ENCODE measurements at places on chromosomes 2 and 18. TPM values are rescaled to one million over a fixed set of nuclear protein-coding genes. Genes with fewer than 3 reads are reported as not detected.

GRCh38 chr2:174836995-174837390, 72.7 kb upstream of the CHRNA1 start:
- no peak overlapping the region for H3K4me3 ChIP-seq
- no peak overlapping the region for H3K27ac ChIP-seq
- H3K27me3 ChIP-seq = no peaks in the 10 kb centered on the region
- H3K4me1 ChIP-seq = no peaks in the 10 kb centered on the region

GRCh38 chr2:163601377-163601776, 134.4 kb downstream of the FIGN start:
- no peaks in the 10 kb centered on the region for H3K27me3 ChIP-seq
- H3K27ac ChIP-seq = no peak overlapping the region
- no peak overlapping the region for H3K4me3 ChIP-seq
- no peaks in the 10 kb centered on the region for H3K4me1 ChIP-seq

DNA sequence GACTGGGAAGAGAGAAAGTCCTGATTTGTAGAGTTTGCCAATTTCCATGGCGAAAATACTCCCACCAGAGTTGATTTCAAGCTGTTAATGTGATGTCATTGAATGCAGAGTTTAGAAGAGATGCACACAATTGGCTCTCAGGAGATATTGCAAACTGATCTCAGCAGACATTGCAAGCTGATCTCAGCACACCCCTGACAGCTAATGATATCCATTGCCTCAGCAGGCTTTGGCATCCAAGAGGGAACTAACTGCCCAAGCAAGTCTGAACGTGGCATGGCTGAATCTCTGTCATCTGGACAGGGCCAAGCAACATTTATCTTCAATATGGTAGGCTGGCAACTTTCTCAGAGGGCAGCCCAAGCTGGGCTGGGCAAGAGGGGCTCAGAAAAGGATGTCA, 78.4 kb upstream of the CYP1B1 start:
- no peak for DNase-seq
- H3K36me3 ChIP-seq = no peaks in the 10 kb centered on the region
- peak overlapping the region; percentile 15 for H3K27ac ChIP-seq
- H3K27me3 ChIP-seq = no peaks in the 10 kb centered on the region
- no peak overlapping the region for H3K4me3 ChIP-seq

GRCh38 chr2:11819235-11819729, 72.8 kb downstream of the LPIN1 start:
- H3K4me3 ChIP-seq = no peak overlapping the region
- H3K4me1 ChIP-seq = no peaks in the 10 kb centered on the region
- no peak overlapping the region for H3K27ac ChIP-seq
- H3K27me3 ChIP-seq = no peaks in the 10 kb centered on the region
- DNase-seq = no peak

- H3K27ac ChIP-seq = no peak overlapping the region
- peaks cover 15% of the 10 kb centered on the region for H3K4me1 ChIP-seq
- no peaks in the 10 kb centered on the region for H3K36me3 ChIP-seq
- no peaks in the 10 kb centered on the region for H3K27me3 ChIP-seq
- no peak for DNase-seq
- H3K4me3 ChIP-seq = no peak overlapping the region
Measured at GRCh38 chr2:239215136-239215925, 185.5 kb downstream of the HDAC4 start.

DNA sequence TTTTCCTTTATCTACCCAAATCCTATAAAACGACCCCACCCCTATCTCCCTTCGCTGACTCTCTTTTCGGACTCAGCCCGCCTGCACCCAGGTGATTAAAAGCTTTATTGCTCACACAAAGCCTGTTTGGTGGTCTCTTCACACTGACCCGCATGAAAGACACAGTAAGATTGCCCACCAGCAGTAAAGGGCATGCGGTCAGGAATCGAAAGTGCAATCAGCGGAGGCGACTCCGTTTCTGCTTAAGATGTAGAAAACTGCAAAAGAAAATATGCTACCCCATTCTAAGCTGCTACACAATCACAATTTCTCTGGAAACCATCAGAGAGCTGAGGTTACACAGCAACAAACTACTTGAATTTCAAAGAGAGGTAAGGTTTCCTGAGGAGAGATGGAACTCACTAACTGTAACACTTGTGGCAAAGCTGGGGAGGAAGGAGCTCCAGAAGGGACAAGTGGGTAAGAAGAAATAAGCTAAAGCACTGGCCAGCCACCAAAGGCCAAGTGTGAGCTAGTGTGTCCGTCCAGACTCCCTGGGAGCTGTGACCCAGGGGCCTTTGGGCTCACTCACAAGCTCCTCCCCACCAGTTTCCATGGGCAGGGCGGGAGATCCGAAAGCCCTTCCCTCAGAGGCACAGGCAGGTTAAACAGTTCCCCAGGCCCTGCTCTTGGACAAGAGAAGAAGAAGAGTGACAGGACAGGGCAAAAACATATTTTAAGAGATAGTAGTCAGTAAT, 72.8 kb upstream of the TGFA start:
- no peaks in the 10 kb centered on the region for H3K36me3 ChIP-seq
- H3K4me3 ChIP-seq = peak overlapping the region; percentile 9
- H3K27me3 ChIP-seq = no peaks in the 10 kb centered on the region
- DNase-seq = no peak

DNA sequence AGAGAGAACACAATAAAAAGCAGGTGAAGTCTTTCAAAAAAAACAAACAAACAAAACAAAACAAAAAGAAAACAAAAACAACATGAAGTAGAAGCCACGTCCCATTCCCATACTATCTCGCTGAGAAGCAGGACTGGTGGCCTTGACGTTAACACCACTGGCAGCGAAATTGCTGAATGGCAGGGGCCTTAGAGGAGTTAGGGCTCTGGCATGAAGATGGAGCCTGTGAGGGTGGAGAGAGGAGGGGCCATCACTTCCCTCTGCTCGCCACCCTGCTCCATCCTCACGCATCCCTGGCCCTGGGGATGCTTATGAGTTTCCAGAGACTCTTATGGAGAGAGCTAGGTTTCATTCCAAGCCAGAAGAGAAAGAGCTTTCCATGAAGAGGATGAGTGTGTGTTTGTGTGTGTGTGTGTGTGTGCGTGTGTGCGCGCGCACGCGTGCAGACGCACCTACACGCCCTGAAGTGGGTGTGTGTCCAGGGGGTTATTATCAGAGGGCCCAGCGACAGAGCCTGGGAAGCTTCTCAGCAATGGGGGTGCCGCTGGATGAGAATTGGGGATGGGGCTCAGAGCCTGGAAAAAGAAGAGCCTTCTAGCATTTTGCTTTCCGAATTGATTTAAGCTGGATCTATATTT, 20.4 kb upstream of the IMPA2 start:
- no peaks in the 10 kb centered on the region for H3K27me3 ChIP-seq
- no peaks in the 10 kb centered on the region for H3K36me3 ChIP-seq
- H3K27ac ChIP-seq = no peak overlapping the region
- no peaks in the 10 kb centered on the region for H3K4me1 ChIP-seq
- DNase-seq = no peak

DNA sequence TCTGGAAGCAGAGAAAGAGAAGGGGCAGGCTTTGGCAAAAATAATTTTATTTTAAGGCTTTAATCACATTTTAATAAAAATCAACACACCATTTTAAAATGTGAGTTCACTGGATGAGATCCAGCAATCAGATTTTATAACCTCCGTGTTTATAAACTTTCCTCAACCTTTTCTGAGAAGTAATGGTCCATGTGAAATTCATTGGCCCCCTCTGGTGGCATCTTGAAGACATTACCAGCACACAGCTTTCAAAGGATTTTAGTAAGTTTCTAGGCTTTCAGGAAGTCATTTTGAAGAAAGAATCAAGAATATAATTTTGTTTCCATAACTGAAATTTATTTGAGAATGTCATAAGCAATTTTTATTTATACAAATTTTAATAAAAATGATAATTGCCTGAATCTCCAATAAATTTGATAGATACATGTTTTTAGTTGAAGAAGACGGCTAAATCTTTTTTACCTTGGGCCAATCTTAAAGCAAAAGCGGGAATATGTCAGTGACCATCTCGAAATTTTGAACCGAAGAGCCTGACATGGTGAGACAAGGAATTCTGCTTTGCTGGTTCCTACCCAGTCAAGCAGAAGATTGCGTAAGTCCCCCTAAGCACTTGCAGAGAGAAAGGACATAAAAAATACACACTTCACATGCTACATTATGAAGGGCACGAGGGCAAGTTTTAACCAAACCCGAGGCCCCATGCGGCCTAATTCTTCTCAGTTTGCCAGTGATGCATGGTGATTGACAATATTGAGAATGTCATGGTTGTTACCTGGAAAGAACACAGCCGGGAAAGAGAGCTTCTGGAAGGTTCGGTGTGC, 128.4 kb upstream of the CBLN2 start:
- no peaks in the 10 kb centered on the region for H3K27me3 ChIP-seq
- no peaks in the 10 kb centered on the region for H3K4me1 ChIP-seq
- H3K36me3 ChIP-seq = no peaks in the 10 kb centered on the region
- no peak overlapping the region for H3K27ac ChIP-seq
- no peak overlapping the region for H3K4me3 ChIP-seq
- DNase-seq = no peak

- no peaks in the 10 kb centered on the region for H3K36me3 ChIP-seq
- H3K27me3 ChIP-seq = peaks cover 59% of the 10 kb centered on the region
- H3K4me3 ChIP-seq = peak overlapping the region; percentile 34
- no peak for DNase-seq
Measured at GRCh38 chr2:45168711-45169338, 159.6 kb upstream of the SIX2 start.

DNA sequence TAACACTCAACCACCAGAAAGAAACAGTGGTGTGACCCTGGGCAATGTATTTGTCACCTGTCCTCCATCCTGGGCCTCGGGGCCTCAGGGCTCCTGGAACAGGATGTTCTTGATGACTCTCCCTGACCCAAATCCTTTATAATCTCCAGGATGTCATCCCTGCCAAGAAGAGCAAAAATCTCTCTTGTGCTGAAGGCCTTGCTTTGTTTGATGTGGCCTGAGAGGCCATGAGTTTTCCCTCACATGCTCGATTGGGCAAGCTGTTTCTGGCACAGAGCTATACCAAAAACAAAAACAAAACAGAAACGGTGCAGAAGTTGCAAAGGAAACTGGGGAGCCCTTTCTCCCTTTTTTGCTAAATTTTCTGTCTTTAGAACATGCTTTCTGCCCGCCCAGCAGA, 35.7 kb upstream of the ST3GAL5 start:
- H3K27me3 ChIP-seq = no peaks in the 10 kb centered on the region
- no peak for DNase-seq
- H3K27ac ChIP-seq = peak overlapping the region; percentile 53
- no peaks in the 10 kb centered on the region for H3K36me3 ChIP-seq
- H3K4me1 ChIP-seq = peaks cover 23% of the 10 kb centered on the region

GRCh38 chr2:221551864-221552263, 20.2 kb downstream of the EPHA4 start:
- no peaks in the 10 kb centered on the region for H3K27me3 ChIP-seq
- no peak overlapping the region for H3K27ac ChIP-seq
- H3K4me3 ChIP-seq = no peak overlapping the region
- no peaks in the 10 kb centered on the region for H3K36me3 ChIP-seq
- H3K4me1 ChIP-seq = no peaks in the 10 kb centered on the region

DNA sequence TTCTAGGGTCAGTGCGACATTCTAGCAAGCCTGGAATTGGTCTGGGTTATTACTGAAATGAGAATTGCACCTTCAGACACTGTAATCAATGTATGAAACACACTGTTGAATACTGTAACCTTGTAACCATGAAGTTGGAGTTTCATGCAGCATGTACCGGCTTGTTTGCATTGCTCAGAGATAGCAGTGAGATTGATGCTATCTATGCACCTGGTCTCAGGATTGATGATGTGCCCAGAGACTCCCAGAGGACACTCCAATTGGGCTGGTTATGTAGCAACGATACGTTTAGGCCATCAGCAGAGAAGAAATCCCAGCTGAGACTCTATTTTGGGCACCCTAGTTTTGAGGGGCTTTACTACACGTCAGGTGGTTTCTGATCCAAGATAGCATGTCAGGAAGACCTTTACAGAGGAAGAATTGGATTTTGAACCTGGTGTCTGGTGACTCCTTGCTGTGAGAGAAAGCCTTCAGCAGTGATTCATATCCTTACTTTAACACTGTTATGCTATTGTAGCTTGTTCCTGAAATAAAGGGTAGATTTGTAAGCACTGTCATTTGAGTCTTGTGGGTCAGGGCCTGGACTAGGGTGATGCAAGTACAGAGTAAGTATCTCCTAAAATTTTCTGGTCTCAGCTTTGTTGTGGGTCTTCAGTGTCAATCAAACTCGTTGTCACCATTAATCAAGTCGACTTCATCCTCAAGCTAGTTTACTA, 305.1 kb upstream of the GULP1 start:
- peaks cover 18% of the 10 kb centered on the region for H3K4me1 ChIP-seq
- DNase-seq = no peak
- H3K27ac ChIP-seq = no peak overlapping the region
- H3K36me3 ChIP-seq = no peaks in the 10 kb centered on the region
- no peaks in the 10 kb centered on the region for H3K27me3 ChIP-seq
- H3K4me3 ChIP-seq = no peak overlapping the region

DNA sequence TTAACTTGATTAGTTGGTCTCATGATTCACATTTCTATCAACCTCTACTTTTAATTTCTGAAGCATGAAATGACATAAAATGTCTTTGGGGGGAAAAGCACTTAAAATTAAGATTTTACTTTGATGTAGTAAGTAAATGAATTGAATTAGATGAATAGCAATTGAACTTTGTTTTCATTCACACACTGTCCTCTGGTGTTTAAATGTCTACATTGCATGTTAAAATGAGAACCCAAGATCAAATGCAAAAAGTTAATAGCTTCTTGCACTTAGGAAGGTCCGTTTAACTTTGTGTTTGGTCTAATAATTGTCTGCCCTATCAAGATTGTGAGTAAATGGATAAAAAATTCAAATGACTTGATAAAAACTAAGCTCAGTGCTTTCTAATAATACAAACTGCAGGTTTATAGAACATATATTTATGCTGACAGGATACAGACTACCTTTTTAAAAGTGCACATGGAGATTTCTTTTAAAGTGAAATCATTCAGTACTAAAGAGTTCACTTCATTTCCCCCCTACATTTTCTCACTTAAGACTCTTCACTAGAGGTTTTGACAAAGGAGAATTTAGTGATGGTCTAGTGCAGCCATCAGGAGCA, 156.2 kb upstream of the NABP1 start:
- no peak overlapping the region for H3K4me3 ChIP-seq
- no peaks in the 10 kb centered on the region for H3K36me3 ChIP-seq
- H3K27ac ChIP-seq = no peak overlapping the region
- no peaks in the 10 kb centered on the region for H3K4me1 ChIP-seq

DNA sequence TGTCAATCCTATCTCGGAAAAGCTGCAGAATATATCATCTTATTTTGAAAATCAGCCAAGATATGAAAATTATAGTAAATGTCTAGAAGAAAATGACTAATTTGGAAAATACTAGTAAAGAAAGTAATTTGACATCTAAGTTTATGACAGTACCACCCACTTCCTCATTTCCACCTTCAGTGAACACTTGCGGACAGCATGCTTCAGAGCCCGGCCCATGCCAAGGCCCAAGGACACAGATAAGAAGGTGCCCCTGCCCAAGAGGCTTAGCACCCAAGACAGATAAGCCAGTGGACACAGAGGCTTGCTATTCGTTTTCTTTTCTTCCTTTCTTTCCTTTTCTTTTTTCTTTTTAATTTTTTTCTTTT, 4.8 kb upstream of the KCNG2 start:
- peaks cover 27% of the 10 kb centered on the region for H3K27me3 ChIP-seq
- peaks cover 13% of the 10 kb centered on the region for H3K4me1 ChIP-seq
- DNase-seq = peak; percentile 87
- peak overlapping the region; percentile 11 for H3K4me3 ChIP-seq
- no peaks in the 10 kb centered on the region for H3K36me3 ChIP-seq

PKDCC gene
- 44.1 TPM for total RNA-seq

CCDC85A gene
- total RNA-seq = 1.5 TPM

CDH7 gene
- total RNA-seq = not detected

SNRPD1 gene
- 8.1 TPM for total RNA-seq

MEP1B gene
- total RNA-seq = 0.27 TPM

FSHR gene
- not detected for total RNA-seq

KIF5C gene
- 3.4 TPM for total RNA-seq
